ENCODE measurements at places on chromosomes 13 and 19.

DNA sequence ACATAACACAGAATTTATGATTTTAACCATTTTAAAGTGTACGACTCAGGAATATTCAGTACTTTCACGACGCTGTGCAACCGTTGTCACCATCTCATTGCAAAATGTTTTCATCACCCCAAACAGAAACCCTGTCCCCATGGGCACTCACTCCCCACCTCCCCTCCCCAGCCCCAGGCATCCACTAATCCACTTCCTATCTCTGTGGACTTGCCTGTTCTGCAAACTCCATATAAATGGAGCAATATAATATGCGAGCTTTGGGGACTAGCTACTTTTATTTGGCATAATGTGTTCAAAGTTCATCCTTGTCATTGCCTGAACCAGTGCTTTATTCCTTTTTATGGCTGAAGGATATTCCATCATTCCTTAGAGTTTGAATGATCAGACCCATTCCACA lies 7.3 kb upstream of the INSR start:
- no peak for DNase-seq

DNA sequence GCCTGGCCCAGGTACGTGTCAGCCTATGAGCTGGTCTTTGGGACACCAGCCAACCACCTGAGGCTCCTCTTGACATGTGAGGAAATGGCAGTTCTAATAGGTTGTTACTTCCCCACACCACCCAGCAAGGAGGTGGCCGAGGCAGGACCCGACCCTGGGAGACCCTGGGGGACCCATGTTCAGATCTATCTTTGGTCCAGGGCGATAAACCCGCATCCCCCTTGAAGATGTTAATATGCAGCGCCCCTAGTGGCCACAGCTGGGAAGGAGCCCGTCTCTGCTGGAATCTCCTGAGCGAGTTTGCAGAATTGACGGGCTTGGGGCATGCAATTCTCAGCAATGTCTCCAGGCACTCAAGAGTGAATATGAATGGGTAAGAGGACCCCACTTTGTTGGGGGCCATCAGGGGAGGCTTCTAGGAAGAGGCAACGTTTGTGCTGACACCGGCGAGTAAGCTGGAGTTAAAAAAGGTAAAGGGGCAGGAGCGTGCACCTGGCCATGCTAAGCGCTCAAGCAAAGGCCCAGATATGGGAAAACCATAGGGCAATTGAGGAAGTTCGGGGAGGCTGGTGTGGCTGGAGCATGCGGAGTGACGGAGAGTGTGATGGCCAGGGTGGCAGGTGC lies 1.5 kb upstream of the MYO1F start:
- DNase-seq: no peak

GRCh38 chr19:31073485-31074198 lies 275.6 kb downstream of the TSHZ3 start:
- no peak for DNase-seq

GRCh38 chr19:14039181-14039580 lies 7.6 kb downstream of the IL27RA start:
- DNase-seq: no peak

GRCh38 chr13:97387890-97388289 lies 46.1 kb upstream of the RAP2A start:
- DNase-seq: no peak

GRCh38 chr19:29503140-29503758 lies 22.5 kb upstream of the VSTM2B start:
- no peak for DNase-seq

DNA sequence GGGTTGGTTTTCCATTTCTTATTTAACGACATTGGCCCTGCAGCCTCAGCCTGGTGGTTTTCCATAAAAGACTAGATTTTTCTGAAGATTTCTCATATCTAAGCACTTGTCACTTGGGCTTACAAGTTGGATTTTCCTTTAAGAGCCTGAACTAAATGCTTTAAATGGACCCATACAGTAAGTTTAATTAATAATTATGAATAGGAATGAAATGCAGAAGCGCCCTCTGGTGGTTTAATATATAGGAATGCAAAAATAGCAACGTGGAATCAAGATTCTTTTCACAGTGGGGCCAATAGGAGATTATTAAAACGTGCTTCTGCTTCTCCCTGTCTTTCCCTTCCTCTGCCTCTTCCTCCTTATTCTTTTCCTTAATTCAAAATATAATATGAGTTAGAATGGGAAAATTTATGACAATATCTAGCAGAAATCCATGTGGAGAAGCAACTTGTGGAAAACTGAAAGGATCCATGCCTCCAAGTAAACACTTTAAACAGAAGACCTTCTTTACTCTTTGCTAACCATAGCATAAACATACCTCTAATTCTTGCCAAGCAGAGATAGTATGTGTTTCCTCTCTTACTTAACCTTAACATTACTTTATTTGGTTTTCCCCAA lies 324.0 kb downstream of the GPC5 start:
- no peak for DNase-seq

- DNase-seq: peak; percentile 61
Observed at GRCh38 chr19:35755550-35756376, 1.1 kb downstream of the HSPB6 start.

- no peak for DNase-seq
Observed at GRCh38 chr13:78603240-78603957, at the start of gene POU4F1. Gene POU4F1 (minus strand): TSS chr13:78603552. CDS start chr13:78603326, 226 bp downstream.

GRCh38 chr13:37956536-37956935 lies 87.0 kb upstream of the TRPC4 start:
- no peak for DNase-seq

DNA sequence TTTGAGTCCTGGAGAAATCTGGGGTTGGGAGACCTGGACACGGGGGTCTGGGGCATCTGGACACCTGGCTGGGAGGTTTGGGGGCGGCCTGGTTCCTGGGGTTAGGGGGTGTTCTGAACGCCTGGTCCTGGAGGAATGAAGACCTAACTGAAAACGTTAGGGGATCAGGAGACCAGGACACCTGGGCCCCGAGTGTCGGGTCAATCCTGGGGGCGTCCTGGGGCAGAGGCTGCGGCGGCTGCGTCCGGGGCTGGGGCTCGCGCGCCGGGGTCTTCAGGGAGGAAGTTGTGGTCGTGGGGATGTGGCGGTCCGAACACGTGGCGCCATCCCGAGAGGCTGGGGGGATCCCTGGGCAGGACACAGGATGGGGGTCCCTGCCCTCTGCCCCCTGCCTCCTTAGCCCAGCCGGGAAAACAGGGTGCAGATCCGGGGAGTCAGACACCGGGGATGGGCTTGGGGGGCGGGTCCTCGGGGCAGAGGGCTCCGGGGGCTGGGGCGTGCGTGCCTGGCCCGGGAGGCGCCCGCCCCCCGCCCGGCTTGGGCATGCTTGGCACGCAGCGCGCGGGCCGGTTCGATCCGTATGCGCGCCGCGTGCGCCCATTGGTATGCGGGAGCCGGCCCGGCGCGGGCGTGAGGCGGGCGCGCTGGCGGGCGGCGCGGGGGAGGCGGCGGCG lies 632 bp downstream of the NPAS1 start:
- DNase-seq: peak; percentile 43

DNA sequence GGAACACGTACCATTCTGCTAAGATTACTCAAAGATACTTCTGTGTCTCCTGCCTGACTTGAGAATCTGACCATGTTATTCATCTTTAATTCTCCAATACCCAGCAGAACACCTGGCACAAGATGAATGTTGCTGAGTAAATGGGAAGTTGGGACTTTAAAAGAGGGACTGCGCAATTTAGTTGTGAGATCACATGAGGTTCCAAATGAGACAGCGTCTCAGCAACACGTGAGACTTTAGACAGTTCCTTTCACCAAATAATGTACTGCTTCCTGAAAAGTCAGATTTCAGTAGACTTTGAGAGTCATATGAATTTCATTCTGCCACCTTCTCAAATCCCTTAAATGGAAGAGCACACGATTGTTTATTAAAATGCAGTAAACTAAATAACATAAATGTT lies 36.7 kb downstream of the DOCK9 start:
- no peak for DNase-seq

- no peak for DNase-seq
Observed at GRCh38 chr13:69677343-69677742, 430.3 kb upstream of the ATXN8OS start.

DNA sequence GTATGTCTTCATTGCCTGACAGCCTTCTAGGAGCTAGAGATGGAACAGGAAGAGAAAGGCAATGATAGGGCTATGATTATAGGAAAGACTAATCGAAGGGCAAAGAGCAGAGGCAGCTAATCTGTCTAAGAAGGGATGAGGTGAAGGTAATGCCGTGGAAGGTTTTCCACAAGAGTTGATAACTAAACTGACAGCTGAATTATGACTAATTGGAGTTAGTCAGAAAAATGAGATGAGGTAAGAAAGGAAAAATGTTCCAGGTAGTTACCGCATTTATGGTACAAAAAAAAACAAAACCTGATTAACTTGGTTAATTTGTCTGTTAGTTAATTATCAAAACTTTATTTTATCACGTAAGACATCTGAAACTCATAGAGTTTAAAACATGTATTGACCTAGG lies 260.3 kb downstream of the SLITRK6 start:
- no peak for DNase-seq

DNA sequence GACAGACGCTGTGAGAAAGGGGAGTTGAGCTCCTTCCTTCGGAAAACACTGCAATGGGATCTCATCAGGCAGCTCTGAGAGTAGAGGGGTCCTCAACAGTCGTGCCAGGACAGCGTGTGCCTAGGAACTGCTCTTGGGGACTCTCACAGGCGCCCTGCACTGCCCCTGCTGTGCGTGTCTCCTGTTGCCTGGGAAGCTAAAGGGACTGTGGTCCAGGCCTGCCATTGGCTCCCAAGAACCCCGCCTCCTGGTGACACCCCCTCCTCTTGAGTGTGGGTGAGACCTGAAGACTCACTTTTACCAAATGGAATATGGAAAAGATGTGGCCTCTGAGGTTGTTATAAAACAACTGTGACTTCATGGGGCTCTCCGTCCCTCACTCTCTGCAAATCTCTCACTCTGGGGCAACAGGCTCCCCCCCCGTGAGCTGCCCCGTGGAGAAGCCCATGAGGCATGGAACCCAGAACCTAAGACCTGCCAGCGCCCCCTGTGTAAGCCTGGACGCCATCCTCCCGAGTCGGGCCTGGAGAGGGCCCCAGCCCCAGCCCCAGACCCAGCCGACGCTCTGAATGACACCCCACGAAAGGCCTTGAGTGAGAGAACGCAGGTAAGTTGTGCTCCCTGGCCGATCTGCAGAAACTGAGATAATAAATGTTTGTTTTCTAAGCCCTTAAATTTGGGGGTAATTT lies 302.7 kb downstream of the FGF9 start:
- DNase-seq: no peak

DNA sequence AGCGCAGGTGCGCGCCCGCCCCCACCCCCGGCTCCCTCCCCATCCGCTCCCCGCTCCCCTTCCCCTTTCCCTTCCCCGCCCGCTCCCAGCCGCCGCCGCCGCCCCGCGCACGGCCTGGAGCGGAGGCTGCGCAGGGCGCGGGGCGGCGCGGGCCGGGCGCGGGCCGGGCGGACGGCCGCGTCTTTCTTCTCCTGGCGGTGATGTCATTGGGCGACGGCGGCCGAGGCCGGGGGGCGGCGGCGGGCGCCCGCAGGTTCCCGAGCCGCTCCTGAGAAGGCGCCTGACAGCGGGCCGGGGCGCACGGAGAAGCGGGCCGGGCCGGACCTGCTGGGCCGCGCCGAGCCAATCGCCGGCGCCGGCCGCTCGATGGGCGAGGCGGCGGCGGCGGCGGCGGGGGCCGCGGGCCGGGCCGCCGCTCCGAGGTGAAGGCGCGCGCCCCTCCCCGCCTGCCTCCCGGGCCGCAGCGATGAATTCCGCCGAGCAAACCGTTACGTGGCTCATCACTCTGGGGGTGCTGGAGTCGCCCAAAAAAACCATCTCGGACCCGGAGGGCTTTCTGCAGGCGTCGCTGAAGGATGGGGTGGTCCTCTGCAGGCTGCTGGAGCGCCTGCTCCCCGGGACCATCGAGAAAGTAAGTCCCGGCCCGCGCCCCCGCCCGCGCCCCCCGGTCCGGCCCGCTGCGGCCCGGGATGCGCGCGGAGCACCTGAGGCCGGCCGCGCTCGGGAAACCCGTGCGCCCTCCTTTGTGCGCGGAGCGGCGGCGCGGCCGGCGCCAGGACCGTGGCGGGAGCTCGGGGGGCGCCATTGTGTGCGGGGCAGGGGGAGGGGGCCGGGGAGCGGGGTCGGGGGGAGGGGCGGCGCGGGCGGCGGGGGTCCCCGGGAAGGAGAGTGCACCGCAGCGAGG lies at the start of gene ARHGEF7:
Gene ARHGEF7 (plus strand): TSS at position 250 of the 904 bp plus-strand sequence. CDS start 217 bp downstream, at position 467.
- DNase-seq: no peak

GRCh38 chr13:110682746-110683145 lies 23.2 kb downstream of the CARS2 start:
- DNase-seq: no peak

DNA sequence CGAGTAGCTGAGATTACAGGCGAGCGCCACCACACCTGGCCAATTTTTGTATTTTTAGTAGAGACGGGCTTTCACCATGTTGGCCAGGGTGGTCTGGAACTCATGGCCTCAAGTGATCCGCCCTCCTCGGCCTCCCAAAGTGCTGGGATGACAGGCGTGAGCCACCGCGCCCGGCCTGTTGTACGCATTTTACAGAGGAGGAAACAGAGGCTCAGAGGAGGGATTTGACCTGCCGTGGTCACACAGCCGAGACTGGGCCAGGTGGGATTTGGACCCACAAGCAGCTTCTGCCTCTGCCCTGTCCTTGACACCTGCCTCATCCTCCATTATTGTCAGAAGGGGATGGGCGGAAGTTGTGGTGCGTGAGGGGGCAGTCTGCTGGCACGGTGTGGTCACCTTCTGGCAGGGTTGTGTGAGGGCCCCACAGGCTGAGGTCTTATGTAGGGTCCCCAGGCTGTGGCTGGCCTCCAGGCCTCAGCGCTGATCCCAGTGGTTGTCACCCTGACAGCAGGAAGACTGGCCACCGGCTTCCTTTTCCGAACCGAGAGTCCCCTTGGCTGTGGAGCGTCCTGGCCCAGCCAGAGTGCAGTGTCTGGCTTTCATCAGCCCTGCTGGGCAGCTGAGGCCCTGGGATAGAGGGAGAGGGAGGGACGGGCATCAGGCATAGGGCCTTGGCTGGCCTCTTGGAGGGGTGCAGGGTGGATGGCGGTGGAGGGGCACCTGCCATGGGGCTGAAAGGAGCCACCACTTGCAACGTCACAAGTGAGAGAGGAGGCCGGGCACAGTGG lies 20.3 kb downstream of the NFIC start:
- DNase-seq: no peak

DNA sequence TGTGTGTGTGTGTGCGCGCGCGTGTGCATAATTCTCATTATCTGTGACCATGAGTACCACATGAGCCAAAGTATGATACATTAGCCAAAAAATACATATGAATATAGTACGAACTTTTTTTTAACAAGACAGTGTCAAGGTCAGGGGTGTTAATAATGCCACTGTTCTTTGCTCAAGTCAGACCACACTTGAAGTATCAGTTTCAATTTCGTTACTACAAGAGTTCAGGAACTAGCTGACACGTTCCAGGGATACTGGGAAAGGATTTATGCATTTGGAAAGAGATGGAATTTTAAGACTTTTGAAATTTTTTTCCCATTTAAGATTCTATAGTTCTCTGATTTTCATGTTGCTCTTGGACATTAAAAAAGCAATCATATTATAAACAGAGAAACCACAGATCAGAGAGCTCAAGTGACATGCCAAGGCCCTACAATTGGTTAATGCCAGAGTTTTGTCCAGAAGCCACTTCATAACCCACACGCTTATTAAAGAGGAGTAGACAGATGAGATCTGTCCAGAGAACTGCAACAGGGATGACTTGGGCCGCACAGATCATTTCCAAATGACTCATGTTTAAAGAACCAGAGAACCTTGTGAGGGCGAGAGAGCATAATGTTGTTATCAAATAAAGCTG lies 718.8 kb upstream of the SGCG start:
- no peak for DNase-seq

- DNase-seq: no peak
Observed at GRCh38 chr13:44412346-44412935, 38.8 kb downstream of the SERP2 start.
